ENCODE measurements at places on chromosomes 7 and 10.

DNA sequence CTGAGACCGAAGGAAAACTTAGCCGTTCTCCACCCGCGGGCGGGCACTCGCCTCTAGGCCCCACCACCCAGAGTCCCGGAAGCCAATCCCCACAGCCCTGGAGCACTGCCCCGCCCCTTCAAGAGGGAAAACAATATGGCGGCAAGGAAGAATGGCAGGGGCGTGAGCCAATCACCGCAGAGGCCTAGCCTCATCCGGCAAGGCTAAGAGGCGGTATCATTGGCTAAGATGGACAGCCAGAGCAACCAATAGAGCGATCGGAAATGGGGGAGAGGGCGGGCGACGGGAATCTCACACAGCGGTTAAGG lies 529 bp downstream of the ACTR1A start:
- DNase-seq = peak; percentile 100

- DNase-seq = no peak
These were observed 17.6 kb downstream of the SUN3 start for GRCh38 chr7:48011323-48011722.

DNA sequence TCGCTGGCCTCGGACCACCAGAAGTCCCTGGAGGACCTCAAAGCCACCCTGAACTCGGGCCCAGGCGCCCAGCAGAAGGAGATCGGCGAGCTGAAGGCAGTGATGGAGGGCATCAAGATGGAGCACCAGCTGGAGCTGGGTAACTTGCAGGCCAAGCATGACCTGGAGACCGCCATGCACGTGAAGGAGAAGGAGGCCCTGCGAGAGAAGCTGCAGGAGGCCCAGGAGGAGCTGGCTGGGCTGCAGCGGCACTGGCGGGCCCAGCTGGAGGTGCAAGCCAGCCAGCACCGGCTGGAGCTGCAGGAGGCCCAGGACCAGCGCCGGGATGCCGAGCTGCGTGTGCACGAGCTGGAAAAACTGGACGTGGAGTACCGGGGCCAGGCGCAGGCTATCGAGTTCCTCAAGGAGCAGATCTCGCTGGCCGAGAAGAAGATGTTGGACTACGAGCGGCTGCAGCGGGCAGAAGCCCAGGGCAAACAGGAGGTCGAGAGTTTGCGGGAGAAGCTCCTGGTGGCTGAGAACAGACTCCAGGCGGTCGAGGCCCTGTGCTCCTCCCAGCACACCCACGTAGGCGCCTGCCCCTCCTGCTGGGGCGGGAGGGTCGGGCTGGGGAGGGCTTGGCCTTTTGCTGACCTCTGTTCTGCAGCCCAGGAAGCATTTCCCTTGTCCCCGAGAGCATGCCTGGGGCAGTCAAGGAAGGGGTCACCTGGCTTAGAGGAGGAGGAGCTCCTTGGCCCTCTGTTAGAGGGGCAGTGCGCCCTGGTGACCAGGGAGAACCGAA lies 77.3 kb upstream of the GTF2IRD1 start:
- no peak for DNase-seq

DNA sequence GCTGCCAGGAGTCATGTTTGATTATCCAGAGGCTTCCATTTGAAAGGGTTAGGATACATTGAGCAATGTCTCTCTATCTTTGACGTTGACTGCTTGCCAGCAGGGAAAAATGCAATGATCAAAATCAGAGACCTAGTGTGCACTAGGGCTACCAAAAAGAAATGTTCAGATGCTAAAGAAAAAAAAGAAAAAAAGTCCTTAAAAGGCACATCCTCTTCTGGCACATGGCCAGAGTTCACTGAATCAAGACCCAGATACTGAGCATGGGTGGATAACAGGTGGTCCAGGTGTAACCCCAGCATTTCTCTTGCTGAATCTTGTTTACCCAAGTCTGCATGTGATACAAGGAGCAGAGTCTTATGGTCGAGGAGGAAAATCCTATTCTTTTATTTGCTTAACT lies 899.3 kb downstream of the SORCS3 start:
- DNase-seq = no peak

GRCh38 chr10:30980951-30981616 lies 50.6 kb downstream of the ZNF438 start:
- DNase-seq = peak; percentile 47

- no peak for DNase-seq
These were observed 9.6 kb upstream of the PYROXD2 start for GRCh38 chr10:98424295-98425254.

DNA sequence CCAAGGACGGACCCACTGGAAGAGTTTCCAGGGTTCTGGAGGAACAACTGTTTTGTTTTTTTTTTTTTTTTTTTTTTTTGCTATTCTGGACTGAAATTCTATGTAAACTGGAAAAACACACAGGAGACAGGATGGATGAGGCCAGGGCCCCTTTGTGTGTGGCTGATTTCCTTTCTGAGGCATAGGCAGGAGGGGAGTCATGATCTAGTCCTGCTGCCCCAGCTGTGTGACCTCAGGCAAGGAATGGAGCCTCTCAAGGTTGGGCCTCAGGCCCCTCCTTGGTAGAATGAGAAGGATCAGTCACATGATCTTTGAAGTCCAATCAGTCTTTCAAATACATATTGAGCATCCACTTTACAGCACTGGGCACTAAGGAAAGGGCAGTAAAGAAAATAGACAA lies 87.6 kb downstream of the SH3PXD2A start:
- no peak for DNase-seq

DNA sequence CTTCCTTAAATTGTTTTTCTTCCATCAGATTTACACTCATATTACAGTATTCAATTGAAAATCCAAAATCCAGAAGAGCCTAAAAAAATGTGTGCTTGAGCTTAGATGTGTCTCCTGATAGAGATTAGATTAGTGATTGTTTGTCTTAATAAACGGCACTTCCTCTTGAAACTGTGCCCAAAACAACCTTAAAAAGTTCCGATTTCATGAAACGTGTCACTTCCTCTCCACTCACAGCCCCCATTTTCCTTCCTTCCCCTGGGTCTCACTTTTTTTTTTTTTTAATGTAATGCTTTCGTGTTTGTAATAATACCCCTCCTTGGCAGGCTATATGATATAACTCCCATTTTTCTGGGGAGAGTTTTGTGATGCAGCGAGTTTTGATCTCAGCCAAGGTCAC lies 114.8 kb upstream of the ADO start:
- no peak for DNase-seq

Data from T47D (cell line).